ENCODE measurements at places on chromosomes 13 and 19.
A peak's percentile ranks its signal among the peaks of the same experiment; 100 is the strongest.

GRCh38 chr13:20988909-20989655 lies 72.3 kb downstream of the LATS2 start:
- no peaks in the 10 kb centered on the region for H3K4me1 ChIP-seq
- no peak overlapping the region for H3K4me3 ChIP-seq
- H3K27ac ChIP-seq = no peak overlapping the region
- no peaks in the 10 kb centered on the region for H3K27me3 ChIP-seq

- H3K27me3 ChIP-seq = no peaks in the 10 kb centered on the region
- H3K4me3 ChIP-seq = no peak overlapping the region
- no peak overlapping the region for H3K27ac ChIP-seq
- H3K36me3 ChIP-seq = peaks cover 8% of the 10 kb centered on the region
- H3K4me1 ChIP-seq = no peaks in the 10 kb centered on the region
- DNase-seq = peak; percentile 7
These were observed 1438.1 kb downstream of the UQCRFS1 start for GRCh38 chr19:27774827-27775226.

DNA sequence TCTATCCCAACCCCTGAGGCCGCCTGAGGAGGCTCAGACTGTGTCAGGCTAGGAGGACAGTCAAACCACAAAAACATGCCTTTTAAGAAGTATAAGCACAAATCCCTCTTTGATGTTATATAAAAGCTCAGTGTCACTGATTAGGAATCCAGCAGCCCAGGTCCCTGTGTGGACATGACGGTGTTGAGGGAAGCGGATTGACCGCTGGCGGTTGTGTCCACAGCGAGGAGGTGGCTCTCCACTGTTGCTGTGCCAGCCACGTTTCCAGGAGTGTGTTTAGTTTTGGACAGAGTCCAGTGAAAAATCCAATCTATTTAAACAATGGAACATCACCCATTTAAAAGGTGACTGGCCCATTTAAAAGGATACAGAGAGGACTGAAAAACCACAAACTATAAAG lies 7.5 kb upstream of the GJA3 start:
- H3K4me3 ChIP-seq = no peak overlapping the region
- H3K4me1 ChIP-seq = no peaks in the 10 kb centered on the region
- no peak for DNase-seq
- no peaks in the 10 kb centered on the region for H3K36me3 ChIP-seq
- no peak overlapping the region for H3K27ac ChIP-seq

GRCh38 chr19:44649578-44650145 lies 6.0 kb downstream of the PVR start:
- DNase-seq = no peak
- H3K4me3 ChIP-seq = no peak overlapping the region
- no peaks in the 10 kb centered on the region for H3K27me3 ChIP-seq
- no peak overlapping the region for H3K27ac ChIP-seq

DNA sequence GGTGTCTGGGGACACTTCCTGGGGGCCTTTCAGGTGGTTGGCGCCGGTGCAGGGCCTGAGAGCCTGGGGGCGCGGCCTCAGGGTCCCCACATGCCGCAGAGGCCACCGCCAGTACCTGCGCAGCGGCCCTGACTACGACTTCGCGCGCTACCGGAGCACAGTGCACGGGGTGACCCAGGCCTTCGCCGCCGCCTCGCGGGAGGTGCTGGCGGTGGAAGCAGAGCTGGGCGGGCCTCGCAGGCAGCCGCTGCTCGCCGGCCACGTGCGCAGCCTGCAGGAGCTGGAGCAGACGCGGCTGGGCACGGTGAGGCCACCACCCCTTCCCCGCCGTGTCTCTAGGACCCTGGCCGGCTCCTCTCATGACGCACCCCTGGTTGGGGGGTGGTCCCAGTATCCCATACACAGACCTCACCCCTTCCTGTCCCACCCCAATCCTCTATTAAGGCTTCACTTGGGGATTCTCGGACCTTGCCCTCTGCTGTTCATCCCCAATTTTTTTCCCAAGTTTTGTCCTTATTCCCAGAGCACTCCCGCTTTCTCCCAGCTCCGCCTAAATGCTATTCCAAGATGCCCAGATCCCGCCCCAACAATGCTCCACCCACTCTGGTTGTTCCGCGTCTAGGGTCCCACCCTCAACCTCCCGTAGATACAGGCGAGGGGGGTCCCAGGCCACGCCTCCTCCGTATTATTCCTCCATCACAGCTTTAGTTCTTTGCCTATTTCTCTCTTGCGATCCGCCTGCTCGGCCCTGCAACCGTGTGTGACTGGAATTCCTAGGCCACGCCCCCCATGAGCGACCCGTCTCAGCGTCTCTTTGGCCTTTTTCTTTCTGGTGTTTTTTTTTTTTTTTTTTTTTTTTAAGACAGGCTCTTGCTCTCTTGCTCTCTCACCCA lies 1.0 kb downstream of the REX1BD start:
- H3K36me3 ChIP-seq = peaks cover 6% of the 10 kb centered on the region
- H3K27me3 ChIP-seq = no peaks in the 10 kb centered on the region
- peak; percentile 83 for DNase-seq
- peaks cover 17% of the 10 kb centered on the region for H3K4me1 ChIP-seq
- peak overlapping the region; percentile 94 for H3K27ac ChIP-seq
- peak overlapping the region; percentile 84 for H3K4me3 ChIP-seq

- H3K4me1 ChIP-seq = peaks cover 27% of the 10 kb centered on the region
- DNase-seq = no peak
- no peaks in the 10 kb centered on the region for H3K27me3 ChIP-seq
- no peak overlapping the region for H3K4me3 ChIP-seq
- H3K36me3 ChIP-seq = peaks cover 40% of the 10 kb centered on the region
- H3K27ac ChIP-seq = no peak overlapping the region
These were observed 116.7 kb downstream of the COL4A2 start for GRCh38 chr13:110423689-110424302.

- H3K27ac ChIP-seq = no peak overlapping the region
- no peaks in the 10 kb centered on the region for H3K4me1 ChIP-seq
- no peak for DNase-seq
- H3K4me3 ChIP-seq = no peak overlapping the region
- no peaks in the 10 kb centered on the region for H3K36me3 ChIP-seq
These were observed 56.1 kb downstream of the ENOX1 start for GRCh38 chr13:43730642-43731041.

DNA sequence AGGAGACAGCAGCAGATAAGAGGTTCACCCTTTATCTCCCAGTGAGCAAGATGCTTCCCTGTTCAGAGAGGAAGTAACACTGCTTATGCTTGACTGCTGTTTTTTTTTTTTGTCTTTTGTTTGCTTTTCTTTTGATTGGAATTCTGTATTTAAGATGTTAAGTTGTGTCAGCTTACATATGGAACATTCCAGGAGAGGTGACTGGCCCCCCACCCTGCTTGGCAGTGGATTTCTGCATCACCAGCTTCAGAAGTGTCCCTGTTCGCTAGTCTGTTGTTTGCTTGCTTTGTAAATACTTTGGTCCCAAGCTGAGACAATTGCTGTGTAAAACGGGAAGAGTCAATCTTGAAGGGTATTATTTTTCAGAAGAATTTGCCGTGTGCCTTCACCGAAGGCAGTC lies 43.0 kb downstream of the IFT88 start:
- no peaks in the 10 kb centered on the region for H3K4me1 ChIP-seq
- H3K4me3 ChIP-seq = no peak overlapping the region
- H3K36me3 ChIP-seq = peaks cover 12% of the 10 kb centered on the region
- DNase-seq = no peak
- H3K27me3 ChIP-seq = no peaks in the 10 kb centered on the region

- peaks cover 17% of the 10 kb centered on the region for H3K4me1 ChIP-seq
- DNase-seq = peak; percentile 91
- peak overlapping the region; percentile 88 for H3K27ac ChIP-seq
- no peaks in the 10 kb centered on the region for H3K27me3 ChIP-seq
These were observed 130.8 kb downstream of the DNAJC15 start for GRCh38 chr13:43154156-43154651.

DNA sequence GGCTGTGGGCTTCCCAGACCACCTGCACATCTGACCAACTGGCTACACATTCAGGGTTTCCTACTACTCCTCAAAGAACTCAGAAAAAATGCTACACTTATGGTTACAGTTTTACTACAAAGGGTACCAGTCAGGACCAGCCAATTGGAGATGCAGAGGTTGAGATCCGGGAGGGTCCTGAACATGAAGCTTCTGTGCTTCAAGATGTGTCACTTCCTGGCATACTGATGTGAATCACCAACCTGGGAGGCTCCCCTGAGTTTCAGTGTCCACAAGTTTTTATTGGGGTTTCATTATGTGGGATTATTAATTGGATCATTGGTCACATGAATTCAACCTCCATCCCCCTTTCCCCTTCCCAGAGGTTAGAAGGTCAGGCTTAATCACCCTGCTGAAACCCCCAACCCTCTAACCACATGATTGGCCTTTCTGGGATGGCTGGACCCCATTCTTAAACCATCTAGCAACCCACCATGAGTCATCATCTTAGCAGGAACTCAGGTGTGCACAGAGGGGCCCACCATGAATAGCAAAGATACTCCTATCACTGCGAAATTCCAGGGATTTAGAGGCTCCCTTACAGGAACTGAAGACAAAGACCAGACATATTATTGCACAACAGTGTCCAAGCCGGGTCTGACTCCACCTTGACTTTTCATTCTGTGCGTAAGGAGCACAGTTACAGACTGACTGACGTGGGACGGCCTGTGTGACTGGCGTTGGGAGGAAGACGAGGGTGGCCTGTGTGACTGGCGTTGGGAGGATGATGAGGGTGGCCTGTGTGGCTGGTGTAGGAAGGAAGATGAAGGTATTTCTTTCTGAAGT lies 90.7 kb downstream of the ATP8A2 start:
- H3K4me3 ChIP-seq = no peak overlapping the region
- no peaks in the 10 kb centered on the region for H3K4me1 ChIP-seq
- H3K36me3 ChIP-seq = no peaks in the 10 kb centered on the region
- no peak overlapping the region for H3K27ac ChIP-seq

GRCh38 chr19:4687396-4687795 lies 17.3 kb upstream of the MYDGF start:
- no peaks in the 10 kb centered on the region for H3K4me1 ChIP-seq
- no peak overlapping the region for H3K4me3 ChIP-seq
- no peak overlapping the region for H3K27ac ChIP-seq
- peaks cover 81% of the 10 kb centered on the region for H3K36me3 ChIP-seq

GRCh38 chr13:112244061-112244460 lies 132.1 kb upstream of the SPACA7 start:
- no peaks in the 10 kb centered on the region for H3K4me1 ChIP-seq
- no peaks in the 10 kb centered on the region for H3K36me3 ChIP-seq
- no peak overlapping the region for H3K4me3 ChIP-seq
- H3K27me3 ChIP-seq = no peaks in the 10 kb centered on the region
- H3K27ac ChIP-seq = no peak overlapping the region

DNA sequence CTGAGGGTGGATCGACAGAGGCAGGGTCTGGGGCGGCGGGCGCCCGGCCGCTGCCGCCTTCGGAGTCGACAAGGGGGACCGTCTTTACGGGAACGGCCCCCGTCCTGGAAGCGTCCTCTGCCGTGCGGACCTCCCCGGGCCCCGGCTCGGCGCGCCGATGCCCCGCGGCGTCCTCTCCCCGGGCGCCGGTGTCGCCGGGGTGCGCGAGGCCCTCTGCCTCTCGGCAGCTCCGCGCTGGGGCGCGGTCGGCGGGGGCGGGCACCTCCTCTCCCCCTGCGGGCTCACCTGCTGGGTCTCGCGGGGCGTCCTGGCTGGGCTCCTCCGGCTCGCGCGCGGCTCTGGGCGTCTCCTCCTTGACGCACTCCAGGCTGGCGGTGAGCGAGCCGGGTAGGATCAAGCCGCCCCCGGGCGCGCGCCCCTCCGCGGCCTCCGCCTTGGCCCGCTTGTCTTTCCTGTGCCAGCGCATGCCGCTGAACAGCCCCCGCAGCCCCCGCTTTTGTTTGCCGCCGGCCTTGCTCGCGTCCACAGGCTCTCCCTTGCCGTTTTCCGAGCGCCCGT lies 1.5 kb downstream of the AMER2 start:
- H3K4me1 ChIP-seq = peaks cover 11% of the 10 kb centered on the region
- H3K4me3 ChIP-seq = peak overlapping the region; percentile 68
- DNase-seq = peak; percentile 9
- no peaks in the 10 kb centered on the region for H3K36me3 ChIP-seq

- DNase-seq = peak; percentile 10
- no peaks in the 10 kb centered on the region for H3K27me3 ChIP-seq
- H3K27ac ChIP-seq = no peak overlapping the region
- H3K4me3 ChIP-seq = no peak overlapping the region
These were observed 674 bp downstream of the TRPC4 start for GRCh38 chr13:37868691-37869505.

DNA sequence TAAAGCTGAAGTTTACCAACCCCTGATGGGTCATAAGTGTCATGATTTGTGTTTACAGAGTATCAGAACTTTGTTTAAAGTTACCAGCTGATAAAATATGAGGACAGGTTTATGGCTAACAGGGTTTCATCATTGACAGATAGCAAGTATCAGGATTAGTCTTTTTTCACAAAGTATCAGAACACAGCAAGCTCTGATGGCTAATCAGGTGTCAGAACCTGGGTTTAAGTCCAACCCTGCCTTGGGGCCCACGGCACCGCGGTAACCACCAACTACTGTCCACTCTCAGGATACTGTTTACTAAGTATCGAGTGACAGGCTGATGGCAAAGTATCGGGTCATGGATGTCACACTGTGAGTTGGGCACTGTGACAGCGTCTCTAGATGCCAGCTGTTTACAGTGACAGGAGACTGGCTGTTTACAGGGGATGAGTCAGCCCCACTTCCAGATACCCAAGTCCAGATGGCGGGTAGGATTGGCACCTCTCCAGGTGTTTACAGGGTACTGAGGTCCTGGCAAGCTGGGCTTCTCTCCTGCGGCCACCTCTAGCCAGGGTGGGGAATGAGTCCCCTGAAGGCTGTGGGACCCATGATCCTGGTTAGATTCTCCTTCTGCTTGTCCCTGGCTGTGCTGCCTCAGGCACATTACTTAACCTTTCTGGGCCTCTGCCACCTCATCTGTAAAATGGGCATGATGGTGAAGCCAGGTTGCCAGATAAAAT lies 21.8 kb downstream of the ARRDC2 start:
- DNase-seq = no peak
- no peak overlapping the region for H3K27ac ChIP-seq
- no peak overlapping the region for H3K4me3 ChIP-seq
- no peaks in the 10 kb centered on the region for H3K27me3 ChIP-seq
- no peaks in the 10 kb centered on the region for H3K36me3 ChIP-seq

GRCh38 chr13:23644527-23645138 lies 74.4 kb downstream of the TNFRSF19 start:
- DNase-seq = no peak
- H3K27me3 ChIP-seq = no peaks in the 10 kb centered on the region
- H3K27ac ChIP-seq = no peak overlapping the region
- no peaks in the 10 kb centered on the region for H3K4me1 ChIP-seq
- H3K36me3 ChIP-seq = peaks cover 4% of the 10 kb centered on the region

DNA sequence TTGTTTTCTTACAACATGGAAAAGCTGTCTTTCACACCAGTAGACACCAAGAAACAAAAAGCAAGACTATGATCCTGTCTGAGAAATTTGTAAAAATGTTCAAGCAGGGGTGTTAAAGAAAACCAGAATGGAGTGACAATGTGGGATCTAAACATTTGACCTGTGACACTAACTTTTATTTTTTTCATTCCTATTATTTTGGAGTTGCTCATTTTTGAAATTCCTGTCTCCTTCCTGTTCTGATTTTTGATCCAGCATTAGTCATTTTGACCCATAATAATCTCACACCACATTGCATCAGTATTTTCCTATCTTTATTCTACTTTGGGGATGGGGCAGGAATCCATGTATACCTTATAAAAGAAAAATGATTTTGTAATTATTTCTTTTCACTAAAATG lies 164.2 kb downstream of the DLEU7 start:
- no peaks in the 10 kb centered on the region for H3K27me3 ChIP-seq
- no peak overlapping the region for H3K27ac ChIP-seq

GRCh38 chr13:20241593-20241992 lies 9.5 kb upstream of the GJB6 start:
- H3K4me3 ChIP-seq = no peak overlapping the region
- no peak for DNase-seq
- H3K27ac ChIP-seq = no peak overlapping the region
- no peaks in the 10 kb centered on the region for H3K36me3 ChIP-seq
- peaks cover 2% of the 10 kb centered on the region for H3K4me1 ChIP-seq
